Activated CD4-positive, alpha-beta T cell treated with anti-CD3 and anti-CD28 coated beads for 4 hours (primary cell): ENCODE measurements at places on chromosomes 11 and 22.

GRCh38 chr11:76049511-76049910 is 156.8 kb downstream of the WNT11 start:
- DNase-seq: no peak

- DNase-seq: no peak
These were observed 108.8 kb downstream of the MPPED1 start for GRCh38 chr22:43520632-43521039.

- DNase-seq: no peak
These were observed 60.3 kb downstream of the SIK3 start for GRCh38 chr11:117037975-117038350.

DNA sequence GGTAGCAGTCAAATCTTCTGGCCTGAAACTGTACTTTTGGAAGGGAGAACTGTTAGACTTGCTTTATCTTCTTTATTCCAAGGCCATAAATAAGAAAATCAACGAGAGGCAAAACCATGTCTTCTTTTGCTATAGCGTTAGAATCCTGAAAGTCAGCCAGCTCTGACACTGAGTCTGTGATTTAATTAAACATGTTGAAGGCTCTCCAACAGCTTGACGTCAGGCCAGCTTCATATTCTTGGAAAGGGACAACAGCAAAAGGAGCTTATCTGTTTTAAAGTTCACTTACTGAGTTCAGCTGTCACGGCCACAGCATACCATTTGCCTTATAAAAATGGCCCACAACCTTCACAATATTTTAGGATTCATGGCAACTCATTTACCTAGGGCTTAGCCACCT is 131.0 kb upstream of the LDLRAD3 start:
- DNase-seq: no peak

DNA sequence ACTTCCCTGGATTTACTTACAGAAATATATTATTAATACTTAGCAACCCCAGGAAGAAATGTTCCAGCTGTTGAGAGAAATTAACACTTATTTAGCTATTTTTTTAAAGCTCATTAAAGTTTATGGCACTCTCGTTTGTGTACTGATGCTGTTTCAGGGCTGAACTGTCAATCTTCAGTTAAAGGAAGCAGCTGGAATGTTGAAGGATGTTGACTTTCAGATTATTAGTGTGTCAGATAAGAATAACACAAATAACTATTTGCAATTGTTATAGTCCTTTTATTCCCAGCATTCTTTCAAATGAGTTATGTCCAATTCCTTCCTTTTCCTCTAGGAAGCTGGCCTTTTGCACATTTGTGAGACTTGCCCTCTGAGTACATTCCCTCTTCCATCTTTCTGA is 278.2 kb upstream of the RAG2 start:
- DNase-seq: no peak

GRCh38 chr11:47516984-47517853 is 35.7 kb downstream of the CELF1 start:
- DNase-seq: no peak
